Epithelial cell of proximal tubule (primary cell): ENCODE measurements at places on chromosomes 4 and X. TPM values are rescaled to one million over a fixed set of nuclear protein-coding genes. Genes with fewer than 3 reads are reported as not detected.
A peak's percentile ranks its signal among the peaks of the same experiment; 100 is the strongest.

- DNase-seq = no peak
Observed at GRCh38 chrX:63330681-63331080, 20.5 kb downstream of the SPIN4 start.

GRCh38 chrX:151416579-151416978, 19.6 kb downstream of the VMA21 start:
- DNase-seq = no peak

DNA sequence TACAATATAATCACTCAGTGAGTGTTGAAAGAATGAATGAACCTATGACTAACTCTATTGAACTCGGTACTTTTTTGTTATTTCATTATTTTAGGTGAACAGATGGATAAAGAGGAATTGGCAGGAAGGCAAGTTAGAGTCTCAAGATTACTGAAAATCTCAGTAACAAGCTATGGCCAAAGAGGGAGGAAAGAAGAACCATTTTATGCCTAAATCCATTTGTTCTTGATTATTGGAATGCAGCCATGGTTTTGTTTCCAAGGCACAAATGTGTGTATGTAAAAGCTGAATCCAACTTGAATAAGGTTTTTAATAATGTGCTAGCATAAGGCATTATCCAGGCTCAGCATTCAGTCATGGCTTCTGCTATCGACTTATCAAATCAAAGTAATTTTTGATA, 196.4 kb downstream of the DTHD1 start:
- DNase-seq = no peak

TEC gene
- 1.3 and 1.4 TPM in 2 replicates for total RNA-seq

DUSP21 gene
- total RNA-seq = not detected in 2 replicates

DNA sequence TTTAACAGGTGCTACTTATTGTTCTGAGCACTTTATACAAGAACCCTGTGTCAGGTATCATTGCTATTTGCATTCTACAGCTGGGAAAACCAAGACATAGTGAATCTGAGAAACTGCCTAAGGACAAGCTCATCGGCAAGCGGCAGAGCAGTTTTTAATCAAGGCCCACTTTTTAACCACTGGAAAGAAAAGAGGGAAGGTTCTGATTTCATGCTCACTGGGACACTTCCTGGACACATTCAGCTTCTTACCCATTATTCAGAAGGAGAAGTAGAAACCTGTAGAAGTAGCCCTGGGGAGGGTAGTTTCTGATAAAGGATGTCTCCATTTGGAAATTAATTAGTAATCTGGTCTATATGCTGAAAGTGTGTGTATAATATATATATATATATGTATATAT, 2.5 kb upstream of the LNX1 start:
- no peak for DNase-seq

DNA sequence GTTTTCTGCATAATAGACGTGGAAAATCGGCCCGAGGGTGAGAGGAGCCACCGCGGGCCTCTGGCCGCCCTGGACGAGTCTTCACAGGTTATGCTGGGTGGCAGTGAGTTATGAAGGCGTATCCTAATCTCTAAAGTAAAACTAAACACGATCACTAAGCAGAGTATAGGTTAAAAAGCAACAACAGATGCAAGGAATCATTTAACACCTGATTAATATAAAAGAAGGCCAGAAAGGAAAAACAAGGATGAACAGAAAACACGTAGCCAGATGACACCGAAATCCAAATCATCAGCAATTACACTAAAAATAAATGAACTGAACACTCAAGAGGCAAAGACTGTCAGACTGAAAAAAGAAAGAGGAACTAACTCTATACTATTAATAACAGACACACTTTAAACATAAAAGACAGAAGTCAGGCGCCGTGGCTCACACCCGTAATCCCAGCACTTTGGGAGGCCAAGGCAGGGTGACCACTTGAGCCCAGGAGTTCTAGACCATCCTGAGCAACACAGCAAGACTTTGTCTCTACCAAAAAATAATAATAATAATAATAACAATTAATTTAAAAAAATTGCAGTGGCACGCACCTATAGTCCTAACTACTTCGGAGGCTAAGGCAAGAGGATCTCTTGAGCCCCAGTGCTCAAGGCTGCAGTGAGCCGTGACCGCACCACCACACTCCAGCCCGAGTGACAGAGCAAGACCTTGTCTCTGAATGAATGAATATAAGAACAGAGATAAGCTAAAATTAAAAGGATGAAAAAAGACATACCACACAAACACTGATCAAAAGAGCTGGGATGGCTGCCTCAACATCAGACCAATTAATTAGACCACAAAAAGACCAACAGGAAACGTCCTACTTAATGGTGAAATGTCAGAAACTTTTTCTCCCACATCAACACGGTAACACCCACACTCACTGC, 30.0 kb downstream of the CTBP1 start:
- DNase-seq = no peak

DNA sequence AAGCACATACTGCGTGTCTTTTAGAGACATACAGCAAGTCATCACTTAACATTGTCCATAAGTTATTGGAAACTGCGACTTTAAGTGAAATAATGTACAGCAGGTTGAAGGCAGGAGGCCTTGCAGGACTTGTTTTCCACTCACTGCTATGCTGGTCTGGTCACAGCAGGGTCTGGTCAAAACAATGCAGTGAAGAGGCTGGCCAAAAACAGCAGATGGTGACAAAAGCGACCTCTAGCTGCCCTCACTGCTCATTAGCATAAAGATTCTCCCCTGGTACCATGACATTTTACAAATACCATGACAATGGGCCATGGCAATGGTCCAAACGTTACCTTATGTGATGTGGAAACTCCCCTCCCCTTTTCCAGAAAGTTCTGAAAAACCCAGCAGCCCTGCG, 1283.6 kb downstream of the FSTL5 start:
- no peak for DNase-seq

ADGRG2 gene
- total RNA-seq = 0.14 and 0.17 TPM in 2 replicates

PDK3 gene
- total RNA-seq = 6.7 and 13.6 TPM in 2 replicates

DNA sequence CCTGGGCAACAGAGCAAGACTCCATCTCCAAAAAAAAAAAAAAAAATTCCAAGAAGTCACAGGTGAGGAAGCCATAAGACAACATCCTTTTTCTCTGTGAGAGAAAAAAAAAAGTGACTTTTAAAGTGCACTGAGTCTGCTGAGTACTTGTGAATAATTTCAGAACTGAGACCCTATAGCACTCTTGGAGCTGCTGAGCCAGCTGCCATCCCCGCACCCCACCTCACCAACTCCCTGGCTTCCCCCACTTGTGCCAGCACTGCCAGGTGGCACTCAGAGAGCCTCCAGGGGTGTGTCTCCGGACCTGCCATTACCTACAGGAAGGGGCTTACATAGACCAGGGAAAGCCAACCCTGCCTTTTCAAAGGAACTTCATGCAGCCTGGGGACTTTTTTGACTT, 39.2 kb upstream of the HS3ST1 start:
- DNase-seq = no peak

DNA sequence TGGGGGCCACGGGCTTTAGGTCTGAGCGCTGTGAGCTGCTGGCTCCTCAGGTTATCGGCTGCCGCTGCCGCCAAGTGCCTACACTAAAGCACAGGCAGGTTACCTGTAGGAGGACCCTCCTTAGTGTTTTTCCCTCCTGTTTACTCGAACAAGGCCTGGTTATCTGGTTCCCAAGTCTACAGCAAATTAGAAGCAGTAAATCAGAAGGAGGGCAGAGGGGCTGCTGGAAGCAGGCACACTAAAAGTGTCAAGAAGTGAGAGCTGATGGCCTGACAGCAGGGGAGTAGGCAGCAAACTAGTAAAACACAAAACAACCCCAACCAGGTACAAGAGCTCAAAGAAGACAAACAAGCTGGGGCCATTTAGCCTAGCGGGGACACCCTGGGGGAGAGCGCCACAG, 125.0 kb upstream of the PJA1 start:
- DNase-seq = no peak

- no peak for DNase-seq
Observed at GRCh38 chrX:10620121-10620699, at the start of gene MID1. Gene MID1, minus strand, starts transcription at chrX:10620585. Its CDS starts 53,038 bp downstream, at chrX:10567547.

GRCh38 chr4:24774452-24774851, 20.9 kb upstream of the SOD3 start:
- peak; percentile 43 for DNase-seq

DNA sequence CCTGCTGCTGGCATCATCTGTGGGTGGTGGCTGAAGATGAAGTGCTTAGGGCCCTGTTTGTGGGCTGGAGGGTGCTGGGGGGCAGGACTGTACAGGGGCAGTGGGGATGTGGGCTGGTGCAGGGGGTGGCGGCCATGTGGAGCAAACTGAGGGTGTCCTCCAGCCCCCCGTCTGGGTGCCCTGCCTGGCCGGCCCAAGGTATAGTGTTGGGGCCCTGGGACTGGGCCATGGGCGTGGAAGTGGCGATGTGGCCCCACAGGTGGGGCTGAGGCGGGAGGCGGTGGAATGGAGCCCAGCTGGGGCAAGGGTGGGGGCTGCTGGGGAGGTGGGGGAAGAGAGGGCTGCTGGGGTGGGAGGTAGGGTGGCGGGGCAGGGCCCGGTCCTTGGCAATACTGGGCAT, 9.5 kb upstream of the KDM5C start:
- DNase-seq = no peak

- no peak for DNase-seq
Observed at GRCh38 chr4:26905172-26905571, 44.5 kb downstream of the STIM2 start.

DNA sequence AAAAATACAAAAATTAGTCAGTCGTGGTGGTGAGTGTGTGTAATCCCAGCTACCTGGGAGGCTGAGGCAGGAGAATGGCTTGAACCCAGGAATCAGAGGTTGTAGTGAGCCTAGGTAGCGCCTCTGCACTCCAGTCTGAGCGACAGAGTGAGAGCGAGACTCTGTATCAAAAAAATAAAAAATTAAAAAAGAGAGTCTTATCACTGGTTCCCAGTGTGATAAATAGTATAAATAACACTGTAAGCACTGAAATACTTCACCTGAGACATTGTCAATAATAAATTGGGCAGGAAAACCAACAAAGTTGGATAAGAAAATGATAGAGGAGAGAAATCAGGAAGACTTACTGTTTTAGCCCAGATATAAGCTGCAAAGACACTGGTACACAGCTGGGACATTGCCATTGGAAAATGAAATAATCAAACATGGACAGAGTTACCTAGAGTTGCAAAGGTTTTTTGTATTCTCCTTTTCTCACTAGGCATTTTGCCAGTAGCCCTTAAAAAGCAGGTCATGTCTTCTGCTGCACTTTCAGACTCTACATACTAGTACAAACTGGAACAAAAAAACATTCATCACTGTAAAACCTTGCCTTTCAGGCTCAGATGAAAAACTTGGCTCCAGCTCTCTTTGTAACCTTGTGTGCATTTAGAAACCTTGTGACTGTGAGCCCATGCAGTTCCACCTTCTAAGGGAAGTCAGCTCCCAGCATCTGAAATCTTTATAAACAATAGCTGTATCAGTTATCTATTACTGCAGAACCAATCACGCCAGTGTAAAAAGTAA, 55.0 kb upstream of the PPP1R2C start:
- DNase-seq = no peak
